ENCODE measurements at places on chromosomes 16 and 17.
A peak's percentile ranks its signal among the peaks of the same experiment; 100 is the strongest.

- DNase-seq: no peak
These were observed 47.9 kb downstream of the LYRM1 start for GRCh38 chr16:20948444-20948843.

DNA sequence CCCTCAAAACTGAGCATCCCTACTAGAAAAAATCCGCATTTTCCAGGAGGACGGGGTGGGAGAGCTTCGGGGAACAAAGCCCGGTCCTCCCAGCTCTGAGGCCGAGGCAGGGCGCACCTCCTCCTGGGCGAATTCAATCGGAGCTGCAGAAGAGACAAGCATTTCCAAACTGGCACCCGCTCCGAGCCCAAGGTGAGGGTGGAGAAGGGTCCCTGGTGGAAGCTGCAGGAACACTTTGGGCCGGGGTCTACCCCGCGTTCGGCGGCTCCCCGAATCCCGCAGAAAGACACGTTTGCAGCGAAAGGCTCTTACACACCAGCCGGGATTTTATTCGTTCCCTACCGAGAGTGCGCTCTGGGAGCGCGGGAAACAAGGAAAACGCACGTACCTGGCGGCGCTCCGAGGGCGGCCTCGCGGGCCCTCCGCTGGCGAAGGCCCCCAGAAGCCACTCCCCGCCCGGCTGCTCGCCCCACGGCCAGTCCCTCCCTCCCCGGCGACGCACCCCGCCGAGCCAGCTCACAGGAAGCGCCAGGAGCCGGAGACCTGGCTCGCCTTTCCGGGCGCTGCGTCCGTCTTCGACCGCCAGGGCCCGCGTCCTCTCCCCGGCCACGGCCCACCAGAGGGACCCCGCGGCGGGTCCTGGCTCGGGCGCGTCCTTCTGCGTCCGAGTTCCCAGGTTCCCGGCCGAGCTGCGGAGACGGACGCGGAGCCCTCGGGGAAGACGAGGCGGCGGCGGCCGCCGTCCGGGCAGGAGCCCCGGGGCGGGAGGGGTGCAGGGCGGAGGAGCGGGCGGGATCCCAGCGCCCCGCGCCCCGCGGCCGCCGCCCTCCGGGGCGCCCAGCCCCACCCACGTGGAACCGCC is 49.8 kb upstream of the BAHCC1 start:
- peak; percentile 24 for DNase-seq

DNA sequence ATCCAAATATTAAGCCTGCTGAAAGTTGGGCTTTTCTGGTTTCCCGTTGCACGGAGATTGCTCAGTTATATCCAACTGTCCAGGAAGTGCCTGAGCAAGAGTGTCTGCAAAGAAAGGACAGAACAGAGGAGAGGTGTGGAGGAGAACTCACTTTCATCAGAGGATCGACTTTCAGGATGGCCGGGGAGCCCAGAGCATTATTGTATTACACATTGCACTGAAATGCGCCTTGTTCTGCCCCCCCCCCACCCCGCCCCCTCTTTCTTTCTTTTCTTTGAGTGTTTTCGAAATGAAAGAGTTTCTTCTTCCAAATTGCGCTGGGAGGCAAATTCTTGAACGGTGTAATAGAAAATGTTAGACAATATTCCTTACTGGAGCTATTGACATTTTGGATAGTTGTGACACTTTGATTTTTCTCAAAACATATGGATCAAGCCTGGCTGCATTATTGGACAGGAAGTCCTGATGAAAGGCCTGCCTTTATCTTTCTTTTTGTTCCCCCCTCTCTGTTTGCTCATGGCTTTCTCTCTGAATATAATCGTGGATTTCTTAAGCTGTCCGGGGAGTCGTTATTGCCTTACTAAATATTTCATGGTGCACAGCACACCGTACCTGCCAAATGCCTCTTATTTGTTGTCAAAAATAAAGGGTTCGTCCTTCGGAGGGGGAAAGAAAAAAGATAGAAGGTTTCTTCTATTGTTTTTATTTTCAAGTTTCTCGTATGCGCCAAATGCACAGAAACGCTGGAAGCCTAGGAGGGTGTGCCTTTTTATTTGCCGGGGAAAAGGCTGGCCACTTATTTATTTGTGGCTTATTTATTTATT is 110.8 kb downstream of the IRX3 start:
- no peak for DNase-seq

DNA sequence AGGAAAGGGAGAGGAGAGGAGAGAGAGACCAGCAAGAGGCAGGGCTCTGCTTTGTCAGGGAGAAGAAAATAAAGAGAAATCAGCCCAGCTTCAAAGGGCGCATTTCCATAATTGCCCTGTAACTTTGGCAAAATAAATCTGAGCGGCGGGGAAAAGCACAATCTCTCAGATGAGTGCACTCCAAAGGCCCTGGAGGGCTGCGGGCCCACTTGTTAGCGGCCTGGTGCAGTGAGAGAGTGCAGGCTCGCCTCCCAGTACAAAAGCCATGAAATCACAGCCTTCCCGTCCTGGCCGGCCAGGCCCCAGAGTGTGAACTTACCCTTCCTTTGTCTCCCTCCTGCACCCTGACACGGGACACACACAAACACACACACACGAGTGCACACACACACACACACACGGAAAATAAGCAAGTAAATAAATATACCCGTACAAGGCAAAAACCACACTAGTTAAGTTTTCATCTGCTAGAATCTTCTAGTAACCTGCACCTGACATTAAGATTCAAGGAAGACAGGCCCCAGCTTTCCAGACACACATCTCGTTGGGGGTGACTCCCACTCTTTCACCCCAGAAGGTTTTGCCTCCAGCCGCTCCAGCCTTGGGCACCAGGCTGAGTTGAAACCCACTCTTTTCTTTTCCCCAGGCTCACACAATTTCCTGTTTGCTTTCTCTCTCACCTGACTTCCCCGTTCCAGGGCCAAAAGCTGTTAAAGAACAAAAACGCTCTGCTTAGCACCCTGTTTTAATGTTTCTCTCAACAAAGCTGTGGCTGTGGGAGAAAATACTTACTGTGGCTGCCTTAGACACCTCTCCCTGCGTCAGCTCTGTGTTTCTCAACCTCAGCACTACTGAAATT is 8.5 kb downstream of the IRX3 start:
- DNase-seq: no peak

DNA sequence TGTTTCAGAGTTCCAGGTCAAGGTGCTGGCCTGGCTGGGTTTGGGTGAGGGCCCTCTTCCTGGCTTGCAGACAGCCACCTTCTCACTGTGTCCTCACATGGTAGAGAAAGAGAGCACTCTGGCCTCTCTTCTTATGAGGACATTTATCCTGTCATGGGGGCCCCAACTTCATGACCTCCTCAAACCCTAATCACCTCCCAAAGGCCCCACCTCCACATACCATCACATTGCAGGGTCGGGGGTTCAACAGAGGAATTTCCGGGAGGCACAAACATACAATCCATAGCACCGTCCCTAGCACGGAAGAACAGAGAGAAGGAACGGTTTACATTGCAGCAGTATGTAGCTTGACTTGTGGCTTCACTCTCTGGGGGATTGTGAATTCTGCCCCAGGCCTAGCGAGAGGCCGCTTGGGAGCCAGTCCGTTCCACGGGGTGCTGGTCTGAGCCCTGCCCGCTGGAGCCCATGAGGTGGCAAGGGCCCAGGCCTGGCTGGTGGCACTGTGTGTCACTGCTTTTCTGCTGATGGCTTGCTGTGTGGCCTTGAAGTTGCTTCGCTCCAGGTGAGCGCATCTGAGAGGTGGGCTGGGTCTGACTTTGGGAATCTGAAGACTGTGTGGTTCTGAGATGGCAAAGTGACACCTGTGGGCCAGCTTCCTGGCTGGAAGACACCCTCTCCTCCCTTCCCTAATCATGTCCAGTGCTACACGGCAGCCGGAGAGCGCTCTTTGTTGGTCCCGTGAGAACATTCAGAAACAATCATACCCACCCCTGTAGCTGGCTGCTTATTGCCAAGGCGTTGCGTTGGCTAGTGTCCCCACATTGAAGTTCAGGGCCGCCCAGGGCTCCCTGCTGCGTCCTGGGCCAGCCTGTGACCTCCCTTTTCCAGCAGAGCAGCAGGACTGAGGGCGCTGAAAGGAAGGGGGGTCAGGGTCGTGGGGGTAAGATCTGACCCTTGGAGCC is 98.3 kb downstream of the CMIP start:
- DNase-seq: no peak

DNA sequence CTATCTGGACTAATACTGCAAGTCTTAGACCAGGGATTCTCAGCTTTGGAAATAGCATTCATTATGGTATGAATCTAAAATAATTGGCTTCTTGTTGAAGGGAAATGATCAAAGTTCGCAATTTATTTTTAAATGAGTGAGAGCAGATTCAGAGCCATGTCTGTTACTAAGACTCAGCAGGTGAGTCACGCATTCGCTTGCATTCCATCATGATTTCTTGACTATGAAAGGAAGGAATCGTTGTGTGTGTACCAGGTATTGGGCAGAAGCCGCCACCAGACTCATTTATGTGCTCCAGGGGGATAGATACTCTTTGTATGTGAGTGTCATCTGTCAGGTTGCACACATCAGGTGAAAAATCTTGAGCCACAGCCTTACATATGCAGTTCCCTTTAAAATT is 10.8 kb downstream of the GSG1L2 start:
- no peak for DNase-seq

- DNase-seq: peak; percentile 24
These were observed 45.8 kb downstream of the VPS35L start for GRCh38 chr16:19601083-19601976.

GRCh38 chr16:72588551-72588950 is 416.6 kb upstream of the PMFBP1 start:
- DNase-seq: no peak

- no peak for DNase-seq
These were observed 44.0 kb downstream of the SPOP start for GRCh38 chr17:49633762-49634484.

GRCh38 chr16:69741519-69741918 is 13.2 kb downstream of the NOB1 start:
- no peak for DNase-seq

DNA sequence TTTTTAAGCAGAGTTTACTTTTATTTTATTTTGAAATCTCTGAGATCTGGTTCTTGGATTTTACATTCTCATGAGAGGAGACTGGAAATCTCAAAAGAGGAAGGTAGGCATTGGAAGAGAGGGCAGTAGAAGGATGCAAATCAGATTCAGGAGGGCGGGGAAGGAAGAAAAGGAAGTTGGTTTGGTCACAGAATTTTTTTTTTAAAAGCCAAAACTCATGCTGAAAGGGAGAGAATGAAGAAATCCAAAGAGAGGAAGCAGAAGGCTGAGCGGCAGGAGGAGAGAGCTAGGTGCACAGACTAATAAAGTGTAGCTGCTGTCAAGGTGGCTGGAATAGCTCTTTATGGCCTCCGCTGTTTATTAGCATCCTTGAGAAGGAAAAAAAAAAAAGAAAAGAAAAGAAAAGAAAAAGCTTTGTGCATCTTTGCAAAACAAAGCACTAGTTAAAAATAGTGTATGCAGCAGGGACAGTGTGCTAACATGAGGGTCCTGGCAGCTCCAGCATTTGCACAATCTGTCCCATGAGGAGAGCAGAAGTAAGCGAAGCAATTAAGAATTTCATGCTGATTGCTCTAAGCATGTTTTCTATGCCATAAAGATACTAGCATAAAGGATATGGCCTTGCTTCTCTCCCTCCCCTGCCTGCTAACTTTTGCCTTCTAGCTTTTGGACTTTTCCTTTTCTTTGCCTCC is 194.2 kb downstream of the ZFHX3 start:
- no peak for DNase-seq

- DNase-seq: no peak
These were observed 292.3 kb downstream of the SHISA9 start for GRCh38 chr16:13193721-13194120.

DNA sequence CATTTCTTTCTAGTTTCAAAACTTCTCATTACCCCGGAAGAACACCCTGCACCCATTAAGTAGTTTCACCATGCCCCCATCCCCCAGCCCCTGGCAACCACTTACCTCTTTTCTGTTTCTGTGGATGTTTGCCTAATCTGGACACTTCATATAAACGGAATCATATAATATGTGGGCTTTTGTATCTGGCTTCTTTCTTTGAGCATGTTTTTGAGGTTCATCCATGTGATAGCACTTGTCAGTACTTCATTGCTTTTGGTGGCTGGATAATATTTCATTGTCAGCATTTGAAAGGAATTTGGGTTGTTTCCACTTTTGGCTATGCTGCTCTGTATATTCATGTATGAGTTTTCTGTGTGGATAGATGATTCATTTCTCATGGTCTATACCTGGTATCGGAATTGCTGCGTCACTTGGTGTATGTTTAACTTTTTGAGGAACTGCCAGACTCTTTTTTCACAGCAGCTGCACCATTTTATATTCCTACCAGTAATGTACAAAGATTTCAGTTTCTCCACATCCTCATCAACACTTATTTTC is 30.0 kb upstream of the SLC5A10 start:
- DNase-seq: no peak

GRCh38 chr16:82119405-82119804 is 50.6 kb downstream of the MPHOSPH6 start:
- DNase-seq: no peak

DNA sequence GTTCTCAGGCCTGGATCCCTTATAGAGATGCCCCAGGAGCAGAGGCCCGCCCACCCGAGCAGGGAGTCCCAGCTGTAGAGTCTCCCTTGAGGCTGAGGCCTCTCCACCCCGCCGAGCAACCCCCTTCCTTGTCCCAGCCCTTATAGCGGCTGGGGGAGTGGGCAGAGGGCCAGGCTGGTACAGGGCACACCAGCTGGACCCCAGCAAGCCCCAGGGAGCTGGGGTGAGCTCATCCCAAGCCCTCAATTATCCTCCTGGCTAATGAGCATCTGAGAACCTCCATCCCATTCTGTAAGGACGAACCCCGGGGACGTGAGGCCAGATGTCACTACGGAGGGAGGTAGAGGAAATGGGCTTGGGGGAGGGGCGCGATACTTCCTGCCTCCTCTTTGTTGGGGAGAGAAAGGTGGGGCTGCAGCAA is 3.2 kb upstream of the SNN start:
- DNase-seq: no peak
